ENCODE measurements at places on chromosomes 7 and 10.

GRCh38 chr7:157710396-157710795, 373.6 kb downstream of the DNAJB6 start:
- no peak for DNase-seq

DNA sequence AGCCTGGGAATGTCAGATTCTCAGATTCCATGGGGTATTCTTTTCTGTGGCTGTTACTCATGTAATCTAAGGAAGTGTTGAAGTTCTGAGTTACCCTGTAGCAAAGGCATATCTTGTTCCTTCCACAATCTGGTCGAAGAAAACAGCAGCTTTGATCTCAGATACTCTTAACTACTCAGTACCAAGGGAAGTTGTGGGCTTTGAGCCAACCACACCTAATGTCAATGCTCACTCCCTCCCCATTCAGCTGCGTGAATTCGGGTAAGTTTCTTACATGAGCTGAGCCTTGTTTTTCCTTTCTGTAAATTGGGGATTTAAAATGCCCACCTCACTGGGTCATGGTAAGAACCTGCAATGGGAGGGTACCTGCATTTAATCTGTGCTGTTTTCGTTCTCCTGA, 52.5 kb downstream of the PTPRN2 start:
- DNase-seq = no peak

DNA sequence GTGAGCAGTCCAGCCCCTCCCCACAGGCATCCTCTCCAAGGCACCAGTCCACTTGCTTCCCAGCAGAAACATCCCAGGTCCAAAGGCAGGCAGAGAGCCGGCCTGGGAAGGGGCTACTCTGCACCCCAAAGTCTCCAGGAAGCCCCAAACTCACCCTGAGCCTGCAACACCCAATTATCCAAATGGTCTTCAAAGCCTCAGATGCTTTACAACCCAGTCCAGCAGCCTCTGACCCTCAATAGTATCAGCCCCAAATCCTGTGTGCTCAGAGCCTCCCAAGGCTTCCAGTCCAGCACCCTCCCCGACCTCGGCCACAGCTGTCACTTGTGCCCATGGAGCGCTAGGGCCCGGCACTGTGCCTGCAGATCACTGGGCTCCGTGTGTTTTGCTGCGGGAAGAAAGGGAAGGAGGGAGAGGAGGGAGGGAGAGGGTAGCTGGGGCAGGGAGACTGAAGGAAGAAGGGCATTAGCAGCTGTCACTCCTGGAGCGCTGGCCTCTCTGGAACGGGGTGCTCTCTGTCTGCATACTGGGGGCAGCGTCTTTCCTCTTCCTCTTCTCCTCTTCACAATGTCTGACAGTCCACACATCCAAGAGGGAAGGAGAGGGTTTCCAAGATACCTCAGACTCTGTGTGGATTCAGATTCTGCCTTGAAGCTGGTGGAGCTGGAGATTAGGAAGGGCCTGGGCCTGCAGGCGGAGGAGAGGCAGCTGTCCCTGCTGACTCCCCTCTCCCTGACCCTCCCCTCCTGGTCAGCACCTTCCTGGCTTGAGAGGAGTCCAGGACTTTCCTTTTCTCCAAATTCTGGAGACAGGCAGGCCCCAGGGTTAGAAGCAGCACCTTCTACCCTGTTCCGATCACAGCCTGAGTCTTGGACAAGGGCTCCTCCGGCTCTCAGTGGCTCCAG, 13.2 kb downstream of the CALML5 start:
- DNase-seq = no peak

DNA sequence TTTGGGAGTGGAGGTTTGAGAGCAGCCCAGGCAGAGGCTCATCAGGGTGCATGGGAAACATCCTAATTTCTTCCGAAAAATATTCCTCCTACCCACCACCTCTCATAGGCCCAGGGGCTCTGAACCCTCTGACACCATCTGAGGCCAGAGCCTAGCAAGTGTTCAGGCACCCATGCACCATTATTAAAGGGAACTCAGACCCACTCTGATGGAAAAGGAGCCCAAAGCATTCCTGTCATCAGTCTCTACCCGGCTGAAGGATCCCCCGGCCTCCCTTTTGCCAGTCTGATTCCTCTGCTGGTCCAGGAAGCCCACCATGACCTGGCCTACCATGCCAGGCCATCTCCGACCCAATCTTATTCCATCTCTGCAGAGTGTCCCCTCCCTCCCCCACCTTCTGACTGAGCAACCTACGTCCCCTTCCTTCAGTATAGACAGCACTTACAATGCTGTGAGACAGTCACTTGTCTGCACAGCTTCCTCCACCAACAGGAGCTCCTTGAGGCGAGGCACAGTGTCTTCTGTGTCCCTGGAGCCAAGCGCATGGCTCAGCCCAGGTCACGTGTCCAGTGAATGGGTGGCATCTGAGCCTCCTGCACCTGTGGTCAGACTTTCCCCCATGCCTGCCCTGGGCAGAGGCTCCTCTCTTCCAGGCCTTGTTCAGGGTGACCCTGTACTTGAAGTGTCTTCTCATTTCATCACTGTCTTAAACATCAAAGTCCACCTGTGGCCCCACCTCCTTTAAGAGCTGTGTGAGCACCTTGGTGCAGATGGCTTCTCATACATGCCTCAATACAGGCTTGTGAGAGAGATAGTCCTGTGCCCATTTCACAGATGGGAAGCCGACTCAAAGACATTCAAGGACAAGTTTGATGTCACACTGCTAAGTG, 889 bp upstream of the GPR15LG start:
- no peak for DNase-seq

- no peak for DNase-seq
These were observed 58.8 kb downstream of the TCERG1L start for GRCh38 chr10:131252567-131253276.

GRCh38 chr7:2354186-2354938, at the start of gene EIF3B:
Gene EIF3B (plus strand): TSS chr7:2354827. CDS start chr7:2354922, 95 bp downstream.
- DNase-seq = peak; percentile 96

- DNase-seq = no peak
These were observed 99.1 kb downstream of the OSBPL3 start for GRCh38 chr7:24880886-24881285.

GRCh38 chr7:95471071-95471470, 14.7 kb upstream of the ASB4 start:
- peak; percentile 18 for DNase-seq

DNA sequence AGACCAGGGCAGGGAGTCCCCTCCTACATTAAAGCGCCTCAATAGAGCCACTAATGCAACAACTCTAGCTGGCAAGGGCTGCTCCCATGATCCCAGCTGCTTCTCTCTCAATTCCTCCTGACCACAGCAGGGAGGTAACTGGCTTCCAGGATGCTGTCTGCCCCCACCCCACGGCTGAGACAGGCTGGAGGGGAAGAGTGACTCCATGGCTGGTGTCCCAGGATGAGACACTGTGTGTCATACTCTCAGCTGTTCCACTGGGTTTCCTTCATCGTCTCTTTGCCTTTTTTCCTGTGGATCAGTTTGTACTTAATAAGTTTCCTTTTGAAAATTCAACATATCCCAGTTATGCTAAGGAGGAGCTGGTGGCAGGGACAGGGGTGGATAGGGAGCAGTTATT, 27.7 kb upstream of the MYH16 start:
- no peak for DNase-seq

GRCh38 chr7:27389496-27389895, 146.9 kb downstream of the EVX1 start:
- no peak for DNase-seq

DNA sequence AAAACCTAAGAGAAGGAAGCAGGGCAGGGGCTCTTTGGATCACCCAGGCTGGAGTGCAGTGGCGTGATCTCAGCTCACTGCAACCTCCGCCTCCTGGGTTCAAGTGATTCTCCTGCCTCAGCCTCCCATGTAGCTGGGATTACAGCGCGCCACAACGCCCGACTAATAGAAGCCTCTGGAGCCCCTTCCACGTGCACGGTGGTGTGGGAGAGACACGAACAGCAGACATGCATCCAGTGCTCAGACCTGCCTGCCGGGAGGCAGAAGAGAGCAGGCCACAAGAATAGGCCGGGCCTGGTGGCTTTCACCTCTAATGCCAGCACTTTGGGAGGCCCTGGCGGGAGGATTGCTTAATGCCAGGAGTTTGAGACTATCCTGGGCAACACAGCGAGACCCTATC, 96.3 kb downstream of the PRPF18 start:
- DNase-seq = no peak

DNA sequence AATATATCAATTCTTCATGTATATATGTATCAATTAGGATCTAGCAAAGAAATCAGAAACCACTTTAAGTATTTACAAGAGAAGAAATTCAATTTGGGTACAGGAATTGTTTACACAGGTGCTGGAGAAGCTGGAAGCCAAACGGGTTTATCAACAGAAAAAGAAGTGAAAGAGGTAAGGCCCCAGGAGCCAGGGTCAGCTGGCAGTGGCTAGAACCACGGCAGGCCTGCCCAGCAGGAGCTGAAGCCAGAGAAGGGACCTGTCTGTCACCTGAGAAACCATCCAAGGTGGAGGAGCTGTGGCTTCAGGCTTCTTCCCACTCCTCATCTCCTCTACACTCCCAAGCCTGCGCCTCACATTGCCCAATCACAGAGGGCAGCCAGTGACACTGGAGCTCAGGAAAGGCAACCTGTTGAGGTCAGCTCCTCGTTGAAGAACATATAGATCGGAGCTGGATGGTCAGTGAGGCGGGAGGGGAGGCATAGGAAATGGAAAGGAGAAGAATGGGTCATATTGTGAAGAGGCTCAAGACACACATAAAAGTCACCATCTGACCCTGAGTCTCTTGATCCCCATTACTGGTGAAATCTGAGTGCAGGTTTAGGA, 182.6 kb downstream of the REEP3 start:
- peak; percentile 67 for DNase-seq

GRCh38 chr10:14736600-14737081, 38.1 kb downstream of the FAM107B start:
- no peak for DNase-seq

DNA sequence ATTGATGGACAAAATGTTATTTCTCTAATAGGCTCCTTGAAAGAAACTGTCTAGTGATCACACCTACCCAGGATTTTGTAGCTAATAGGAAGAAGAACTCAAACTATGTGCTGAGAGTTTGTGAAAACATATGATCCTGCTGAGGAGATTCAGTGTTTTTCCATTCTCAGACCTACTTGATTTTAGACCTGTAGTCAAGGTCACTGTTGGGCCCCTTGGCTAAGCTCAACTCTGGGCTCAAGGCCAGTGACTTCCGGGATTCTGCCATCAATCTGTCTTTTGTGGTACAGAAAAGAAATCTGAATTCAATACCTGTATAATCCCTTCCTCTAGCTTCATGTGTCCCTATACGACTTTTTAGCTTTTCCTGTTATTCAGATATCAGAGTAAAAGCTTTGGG, 79.7 kb upstream of the FERD3L start:
- no peak for DNase-seq

DNA sequence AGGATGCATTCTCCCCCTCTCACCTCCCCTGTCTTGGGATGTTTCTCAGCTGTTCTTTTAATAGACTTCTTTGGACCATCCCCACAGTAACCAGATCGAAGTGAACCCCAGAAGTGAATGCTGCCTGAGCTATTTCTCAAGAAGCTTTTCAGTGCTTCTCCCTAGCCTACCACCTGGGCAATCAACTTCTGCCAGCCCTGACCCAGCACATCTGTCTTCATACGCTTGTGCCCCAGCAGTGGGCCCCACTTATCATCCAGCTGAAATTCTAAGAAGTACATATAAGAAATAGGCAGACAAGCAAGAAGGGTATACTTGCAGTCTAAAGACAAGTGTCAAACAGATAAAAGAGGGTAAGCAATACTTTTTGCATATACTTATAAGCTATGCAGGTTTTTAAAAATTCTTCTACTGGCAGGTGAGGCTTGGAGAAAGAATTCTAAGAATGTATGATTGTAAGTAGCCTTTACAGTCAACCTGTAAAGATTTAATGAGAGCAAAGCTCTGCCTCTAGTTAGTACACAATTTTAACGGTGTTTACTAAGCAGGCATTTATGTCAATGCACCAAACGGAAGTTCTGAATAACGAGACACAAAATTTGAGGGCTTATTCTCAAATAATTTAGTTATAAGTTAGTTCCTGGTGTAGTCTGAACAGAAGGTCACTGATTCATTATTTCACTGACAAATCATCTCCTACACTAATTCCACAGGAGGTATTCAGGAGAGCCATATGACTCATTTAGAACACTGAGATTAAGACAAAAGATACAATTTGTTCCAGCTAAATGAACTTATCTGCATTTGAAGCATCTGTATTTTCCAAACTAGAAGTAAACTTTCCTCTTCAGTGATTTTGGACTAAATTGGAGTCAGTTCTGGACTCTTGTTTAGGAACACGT, 83.3 kb downstream of the RNLS start:
- no peak for DNase-seq

DNA sequence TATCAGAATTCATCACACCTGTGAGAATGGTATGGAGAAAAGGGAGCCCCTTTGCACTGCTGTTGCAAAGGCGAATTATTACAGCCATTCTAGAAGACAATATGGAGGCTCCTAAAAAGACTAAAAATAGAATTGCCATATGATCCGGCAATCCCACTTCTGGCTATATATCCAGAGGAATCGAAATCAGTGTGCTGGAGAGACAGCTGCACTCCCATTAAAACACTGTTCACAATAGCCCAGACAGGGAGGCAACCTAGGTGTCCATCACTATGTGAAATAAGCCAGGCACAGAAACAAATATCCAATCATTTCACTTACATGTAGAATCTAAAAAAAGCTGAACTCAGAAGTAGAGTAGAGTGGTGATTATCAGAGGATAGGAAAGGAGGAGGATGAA, 26.0 kb upstream of the GJD4 start:
- DNase-seq = no peak

GRCh38 chr10:13449296-13449695, 79.5 kb downstream of the BEND7 start:
- DNase-seq = no peak

- no peak for DNase-seq
These were observed 17.7 kb downstream of the MDFIC start for GRCh38 chr7:114939484-114940097.

- no peak for DNase-seq
These were observed 193.3 kb upstream of the KCND2 start for GRCh38 chr7:120079704-120080103.

DNA sequence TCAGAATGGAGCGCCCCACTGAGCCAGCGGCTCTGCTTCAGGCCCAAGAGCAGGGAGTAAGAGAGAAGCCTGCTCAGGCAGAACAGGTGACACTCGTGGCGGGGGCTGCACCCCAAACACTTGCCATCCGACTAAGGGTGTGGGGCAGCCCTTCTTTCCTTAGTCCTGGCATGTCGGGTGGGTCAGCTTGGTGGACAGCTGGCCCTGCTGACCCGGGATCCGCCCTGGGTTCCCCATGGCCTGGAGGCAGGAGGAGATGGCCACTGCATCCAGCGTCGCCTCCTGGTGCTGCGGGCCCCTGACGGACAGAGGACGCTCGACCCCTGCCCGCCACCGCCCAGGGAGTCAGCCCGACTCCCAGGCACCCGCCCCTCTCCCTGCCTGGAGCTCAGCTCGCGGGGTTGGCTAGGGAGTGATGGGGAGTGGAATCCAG, 1.2 kb upstream of the PAOX start:
- DNase-seq = no peak

DNA sequence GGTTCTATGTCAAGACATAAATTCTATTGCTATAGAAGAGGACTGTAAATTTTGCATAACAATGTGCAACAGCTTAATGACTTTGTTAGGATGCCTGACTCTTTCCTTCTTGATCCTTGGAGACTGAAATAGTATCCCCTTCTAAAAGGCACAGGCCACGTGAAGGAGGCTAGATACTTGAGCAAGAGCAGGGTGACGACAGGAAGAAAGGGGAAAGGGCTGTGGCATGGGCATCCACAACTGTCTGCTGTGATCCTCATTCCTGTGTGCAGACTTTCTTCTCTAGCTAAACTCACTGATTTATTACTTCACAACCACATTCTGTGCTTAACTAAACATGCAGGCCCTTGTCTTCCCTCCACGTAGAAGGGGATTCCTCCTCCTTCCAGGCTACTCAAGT, 1111.8 kb upstream of the C7orf33 start:
- no peak for DNase-seq

GRCh38 chr10:103709341-103709920, 145.9 kb downstream of the SH3PXD2A start:
- DNase-seq = no peak
